Brain microvascular endothelial cell (primary cell): ENCODE measurements at places on chromosomes 5 and 9.

DNA sequence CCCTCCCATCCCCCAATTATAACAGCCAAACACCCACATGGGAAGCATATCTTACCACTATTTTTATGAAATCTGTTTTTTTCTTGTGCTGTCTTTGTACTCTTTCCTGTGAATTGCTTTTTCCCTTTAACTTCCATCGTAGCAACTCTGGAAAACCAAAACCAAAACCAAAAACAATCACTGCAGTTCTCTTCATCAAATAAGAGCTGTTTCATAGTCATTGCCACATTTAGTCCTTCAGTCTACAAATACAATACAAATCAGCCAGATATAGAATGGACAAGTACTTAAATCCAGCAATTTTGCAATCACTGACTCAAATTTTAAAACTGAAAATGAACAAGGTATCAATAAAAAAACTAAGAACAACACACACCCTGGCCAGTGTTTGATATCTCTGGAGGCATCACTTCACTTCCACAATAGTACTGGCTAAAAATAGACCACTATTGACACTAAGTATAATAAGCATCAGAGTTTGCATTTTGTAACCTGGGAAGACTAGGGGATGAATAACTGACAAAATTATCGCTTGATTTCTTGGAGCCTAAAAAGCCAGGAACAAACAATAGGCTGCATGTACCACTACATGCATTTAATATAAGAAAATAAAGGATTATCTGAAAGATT, 5.4 kb downstream of the PUM3 start:
- DNase-seq = no peak

- DNase-seq = no peak
Measured at GRCh38 chr9:115456515-115456914, 338.6 kb upstream of the TNC start.

DNA sequence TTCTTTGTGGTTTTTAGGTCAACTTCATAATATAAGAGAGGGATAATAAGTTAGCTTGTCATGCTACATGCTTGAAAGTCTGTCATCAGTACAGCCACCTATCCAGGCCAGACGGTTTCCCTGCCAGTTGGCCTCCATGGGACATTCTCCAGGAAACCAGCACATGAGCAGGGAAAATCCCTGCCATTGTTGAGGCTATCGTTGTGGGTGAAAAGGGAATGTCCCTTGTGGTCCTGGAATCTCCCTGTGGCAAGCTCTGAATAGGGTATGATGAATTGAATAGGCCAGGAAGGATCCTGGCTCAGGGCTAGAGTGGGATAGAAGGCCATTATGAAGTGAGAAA, 12.3 kb downstream of the F2RL1 start:
- DNase-seq = peak; percentile 82

DNA sequence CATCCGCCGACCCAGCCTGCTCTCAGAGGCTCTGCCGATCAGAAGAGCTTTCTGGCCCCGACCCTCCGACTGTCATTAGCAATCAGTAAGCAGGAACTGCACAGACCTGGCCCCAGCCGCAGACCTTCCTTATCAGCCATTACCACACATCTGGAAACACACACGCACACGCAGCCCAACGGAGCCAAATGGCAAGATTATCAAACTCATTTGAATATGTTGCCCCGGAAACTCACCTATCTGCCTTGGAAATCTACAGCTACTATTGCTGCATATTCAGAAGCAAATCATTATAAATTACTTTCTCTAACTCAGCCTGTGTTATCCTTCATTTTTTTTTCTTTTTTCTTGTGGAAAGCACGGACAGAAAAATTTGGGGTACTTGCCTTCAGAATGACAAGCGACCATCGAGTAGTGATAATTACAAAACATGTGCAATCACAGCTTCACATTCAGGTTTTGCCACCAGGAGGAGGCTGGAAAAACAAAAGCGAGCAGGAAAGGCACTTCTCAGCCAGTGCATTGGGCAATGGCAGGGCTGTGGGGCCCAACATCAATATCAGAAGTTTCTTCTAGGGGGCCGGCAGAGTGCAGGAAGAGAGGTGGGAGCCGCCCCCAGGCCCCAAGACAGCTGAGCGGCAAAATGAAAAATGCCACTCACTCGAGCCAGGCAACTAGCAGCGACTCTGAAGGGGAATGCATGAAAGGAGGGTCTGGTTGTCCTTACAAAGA, 122.3 kb downstream of the VAV2 start:
- no peak for DNase-seq

DNA sequence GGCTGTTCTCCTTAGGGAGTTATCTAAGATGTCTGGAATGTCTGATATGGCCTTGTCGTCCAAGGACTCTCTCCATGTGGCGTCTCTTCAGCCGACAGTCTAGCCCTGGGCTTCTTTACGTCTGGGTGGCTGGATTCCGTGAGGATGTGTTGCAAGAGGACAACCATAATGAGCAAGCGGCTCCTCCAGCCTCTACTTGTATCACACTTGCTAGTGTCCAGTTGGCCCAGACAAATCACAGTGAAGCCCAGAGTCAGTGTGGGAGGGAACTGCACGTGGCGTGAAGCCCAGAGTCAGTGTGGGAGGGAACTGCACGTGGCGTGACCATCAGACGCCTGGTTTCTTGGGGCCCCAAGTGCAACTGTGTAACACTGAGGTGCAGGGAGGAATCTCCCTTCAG, 61.1 kb downstream of the COL23A1 start:
- peak; percentile 24 for DNase-seq

- peak; percentile 51 for DNase-seq
Measured at GRCh38 chr9:34380511-34381315, 4.0 kb upstream of the MYORG start.

GRCh38 chr5:16547200-16547842, 69.5 kb downstream of the RETREG1 start:
- peak; percentile 22 for DNase-seq

DNA sequence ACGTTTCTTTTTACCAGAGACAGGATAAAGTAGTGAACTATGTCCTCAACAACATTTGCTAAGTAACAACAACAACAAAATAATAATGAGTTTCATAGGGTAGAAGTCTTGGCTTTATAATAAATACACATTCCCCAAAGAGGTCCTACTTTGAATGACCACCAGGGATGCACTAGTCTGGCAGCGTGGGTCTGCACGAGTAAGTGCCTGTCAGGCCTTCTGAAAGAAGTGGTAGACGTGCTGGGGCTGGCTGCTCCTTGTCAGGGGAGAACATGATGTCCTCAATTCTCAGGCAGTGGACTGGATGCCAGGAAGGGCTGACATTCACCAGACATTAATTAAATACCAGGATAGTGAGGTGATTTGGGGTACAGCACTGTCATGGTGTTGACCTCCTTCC, 331.1 kb downstream of the TMEM38B start:
- DNase-seq = no peak

- no peak for DNase-seq
Measured at GRCh38 chr5:124739634-124740025, 6.8 kb downstream of the ZNF608 start.

DNA sequence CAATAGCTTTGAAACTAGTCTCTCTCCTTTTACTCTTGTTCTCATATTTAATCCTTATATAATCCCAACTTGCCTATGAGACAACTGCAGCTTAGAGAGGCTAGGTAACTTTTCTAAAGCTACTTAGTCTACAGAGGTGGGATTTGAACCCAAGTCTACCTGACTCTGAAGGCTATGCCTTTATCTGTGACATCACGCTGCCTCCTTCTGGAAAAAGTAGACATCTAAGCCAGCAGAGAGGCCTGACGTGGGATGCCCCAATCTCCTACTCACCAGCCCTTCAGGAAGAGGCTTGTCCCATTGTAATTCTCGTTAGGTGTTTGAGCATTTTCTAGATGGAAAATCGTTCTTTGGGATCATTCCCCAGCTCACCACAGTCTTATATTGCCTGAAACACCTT, 167.5 kb downstream of the HSPA4 start:
- DNase-seq = no peak

- DNase-seq = no peak
Measured at GRCh38 chr5:141881886-141882285, 3.7 kb upstream of the PCDH1 start.

DNA sequence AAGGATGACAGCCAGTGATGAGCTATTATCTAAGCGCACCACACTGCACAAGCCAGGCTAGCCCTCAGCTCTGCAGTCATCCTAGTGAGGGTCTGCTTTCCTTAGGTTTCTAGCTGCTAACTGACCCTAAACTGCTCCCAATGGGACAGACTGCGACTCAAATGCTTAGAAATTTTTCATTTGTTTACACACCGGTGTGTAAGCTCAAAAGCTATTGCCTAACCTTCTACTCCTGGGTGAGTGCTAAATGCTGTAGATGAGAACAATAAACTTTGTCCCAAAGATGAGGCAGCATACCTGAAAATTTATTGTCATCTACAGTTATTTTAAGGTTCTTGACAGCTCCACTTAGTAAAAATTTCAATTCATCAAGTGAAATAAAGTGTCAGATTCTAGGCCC, 311.4 kb downstream of the TMEM167A start:
- no peak for DNase-seq

DNA sequence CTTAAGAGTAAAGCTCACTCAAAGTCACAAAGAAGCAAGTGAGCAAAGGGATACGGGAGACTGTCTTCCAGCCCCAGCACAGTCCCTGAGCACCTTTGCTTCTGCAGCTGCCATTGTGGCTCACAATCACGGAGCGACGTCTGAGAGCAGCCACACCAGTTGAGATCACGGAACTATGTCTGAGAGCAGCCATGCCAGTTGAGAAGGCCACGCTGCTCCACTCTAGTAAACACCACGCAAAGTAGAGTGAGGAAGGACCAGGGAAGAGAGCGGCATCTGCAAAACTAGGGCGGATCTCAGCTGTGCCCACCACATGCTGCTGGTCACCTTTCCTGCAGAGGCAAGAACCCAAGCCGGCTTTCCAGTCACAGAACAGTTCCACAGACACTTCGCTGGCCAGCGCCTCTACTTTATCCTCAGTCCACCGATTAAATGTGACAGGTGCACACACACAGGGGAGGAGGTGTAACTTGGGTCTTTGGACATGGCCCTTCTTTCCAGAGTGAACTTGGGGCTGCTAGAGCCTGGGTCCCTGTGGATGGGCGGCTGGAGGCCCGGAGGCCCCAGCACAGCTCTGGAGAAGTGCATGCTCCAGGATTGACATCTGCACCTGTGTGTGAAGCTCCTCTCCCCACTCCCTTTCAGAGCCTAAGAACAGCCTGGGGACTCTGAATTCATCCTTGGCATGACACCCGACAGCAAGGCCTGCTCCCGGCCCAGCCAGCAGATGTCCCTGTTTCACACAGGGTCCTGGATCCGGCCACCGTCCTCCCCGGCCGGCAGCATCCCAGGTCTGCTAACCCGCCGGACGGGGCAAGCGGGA, 324.9 kb upstream of the IRX4 start:
- DNase-seq = no peak

GRCh38 chr9:136019041-136019680, 58.0 kb upstream of the UBAC1 start:
- DNase-seq = no peak
